Lower lobe of right lung (tissue), 2 donors: ENCODE measurements at places on chromosomes 1 and 21. TPM values are rescaled to one million over a fixed set of nuclear protein-coding genes. Genes with fewer than 3 reads are reported as not detected.
A peak's percentile ranks its signal among the peaks of the same experiment; 100 is the strongest.

KCNH1 gene
- not detected for total RNA-seq

FAM20B gene
- 38.2 TPM for total RNA-seq

SYDE2 gene
- total RNA-seq: 21.3 TPM

SLC16A4 gene
- 9.6 TPM for total RNA-seq

ASPM gene
- 1.6 TPM for total RNA-seq

UBIAD1 gene
- 10.5 TPM for total RNA-seq

KDF1 gene
- 8.1 TPM for total RNA-seq

CFHR3 gene
- total RNA-seq: 0.24 TPM

SDF4 gene
- 127 TPM for total RNA-seq

PCP4L1 gene
- total RNA-seq: 8.9 TPM

ANGPTL3 gene
- not detected for total RNA-seq

GUCA2A gene
- total RNA-seq: not detected

RAD54L gene
- 1.7 TPM for total RNA-seq

LENEP gene
- not detected for total RNA-seq

RASSF5 gene
- 48.2 TPM for total RNA-seq

GRCh38 chr1:23591460-23592208 lies 32.3 kb upstream of the ID3 start:
- DNase-seq: no peak

GRCh38 chr1:168771104-168771630 lies 42.2 kb upstream of the DPT start:
- no peak for DNase-seq

DNA sequence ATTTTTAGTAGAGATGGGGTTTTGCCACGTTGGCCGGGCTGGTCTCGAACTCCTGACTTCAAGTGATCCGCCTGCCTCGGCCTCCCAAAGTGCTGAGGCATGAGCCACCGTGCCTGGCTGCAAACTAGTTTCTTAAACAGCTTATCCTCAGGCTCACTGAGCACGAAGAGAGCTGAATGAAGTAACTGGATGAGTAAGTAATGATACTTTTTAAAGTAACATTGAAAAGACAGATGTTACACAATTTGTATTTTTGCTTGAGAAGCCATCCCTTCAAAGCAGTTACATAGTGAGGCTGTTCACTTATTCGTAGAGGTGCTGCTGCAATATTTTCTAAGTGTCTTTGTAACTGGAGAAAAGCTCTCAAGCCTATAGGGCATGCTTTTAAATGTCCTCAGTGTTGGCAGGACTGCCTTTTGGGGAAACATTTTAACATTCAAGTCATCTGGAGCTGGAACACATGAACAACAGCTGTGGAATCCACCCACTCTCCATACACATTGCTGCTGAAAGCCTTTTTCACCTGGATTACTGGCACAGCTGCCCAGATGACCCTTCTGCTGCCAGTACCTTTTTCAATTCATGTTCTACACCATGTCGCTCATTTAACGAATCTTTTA lies 2.7 kb upstream of the YBX1 start:
- no peak for DNase-seq

- DNase-seq: peak; percentile 49
These were observed 78.2 kb upstream of the CAPZB start for GRCh38 chr1:19563324-19564097.

- no peak for DNase-seq
These were observed 4.3 kb downstream of the THEM4 start for GRCh38 chr1:151905070-151905442.

GRCh38 chr1:212440419-212440818 lies 7.7 kb downstream of the NENF start:
- no peak for DNase-seq

GRCh38 chr1:44200336-44200735 lies 12.9 kb upstream of the DMAP1 start:
- DNase-seq: no peak

DNA sequence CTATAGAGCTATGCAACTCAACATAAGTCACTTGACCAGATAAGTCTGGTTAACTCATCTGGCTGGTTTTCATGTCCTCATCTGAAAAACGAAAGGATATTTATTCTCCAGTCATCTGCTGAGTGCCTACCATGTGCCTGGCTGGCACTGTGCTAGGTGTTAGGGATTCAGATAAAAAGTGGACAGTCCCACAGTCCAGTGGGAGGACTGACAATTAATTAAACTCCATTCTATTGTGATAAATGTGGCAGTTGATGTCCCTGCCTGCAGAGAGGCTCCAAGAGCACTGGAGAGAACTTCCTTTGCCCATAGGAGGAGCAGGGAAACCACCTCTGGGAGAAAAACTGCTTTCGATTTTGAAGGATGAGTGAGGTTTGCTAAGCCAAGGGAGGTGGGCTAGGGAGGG lies 5.4 kb downstream of the NUAK2 start:
- no peak for DNase-seq

- DNase-seq: no peak
These were observed 3.8 kb upstream of the TMEM222 start for GRCh38 chr1:27318136-27318535.

GRCh38 chr21:36565540-36565939 lies 85.6 kb upstream of the CLDN14 start:
- DNase-seq: no peak

DNA sequence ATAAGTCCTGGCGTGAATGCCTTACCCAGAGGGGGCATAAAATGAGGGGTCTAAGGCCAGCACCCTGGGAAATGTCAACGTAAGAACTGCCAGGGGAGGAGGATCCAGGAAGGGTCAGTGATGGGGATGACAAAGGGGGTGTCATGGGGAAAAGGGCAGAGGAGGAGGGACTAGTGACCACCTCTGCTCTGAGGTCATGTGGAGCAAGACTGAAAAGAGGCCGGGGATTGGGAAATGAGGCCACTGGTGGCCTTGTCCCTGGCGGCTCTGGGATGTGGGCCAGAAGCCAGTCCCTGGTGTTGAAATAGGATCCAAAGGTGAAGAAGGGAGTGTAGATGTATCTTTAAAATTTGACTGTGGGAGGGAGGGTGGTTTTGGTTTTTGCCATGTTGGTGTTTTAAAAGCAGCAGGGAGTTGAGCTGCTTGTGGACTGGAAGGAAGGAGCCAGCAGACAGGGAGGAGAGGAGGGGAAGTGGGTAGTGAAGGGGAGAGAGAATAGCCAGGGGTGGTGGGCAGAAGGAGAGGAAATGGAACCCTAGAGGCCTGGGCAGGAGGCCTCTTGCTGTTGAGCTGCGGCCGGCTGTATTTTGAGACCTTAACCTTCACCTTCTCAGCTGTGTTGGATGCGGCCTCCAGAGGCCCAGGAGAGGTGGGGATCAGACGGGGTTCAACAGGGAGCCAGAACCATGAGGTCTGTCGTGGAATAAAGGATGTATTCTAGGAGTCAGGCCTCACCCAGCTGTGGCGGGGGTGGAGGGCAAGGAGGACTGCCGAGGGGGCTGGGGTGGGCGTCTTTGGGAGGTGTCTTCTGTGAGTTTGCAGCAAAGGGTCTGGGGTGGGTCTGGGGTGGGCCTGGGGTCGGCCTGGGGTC lies 92.5 kb downstream of the DHRS3 start:
- peak; percentile 83 for DNase-seq

- DNase-seq: no peak
These were observed 31.5 kb downstream of the PAPPA2 start for GRCh38 chr1:176494436-176494835.

GRCh38 chr21:41325138-41325912 lies 8.7 kb downstream of the FAM3B start:
- no peak for DNase-seq

GRCh38 chr1:168631671-168632400 lies 55.4 kb downstream of the XCL1 start:
- DNase-seq: no peak

DNA sequence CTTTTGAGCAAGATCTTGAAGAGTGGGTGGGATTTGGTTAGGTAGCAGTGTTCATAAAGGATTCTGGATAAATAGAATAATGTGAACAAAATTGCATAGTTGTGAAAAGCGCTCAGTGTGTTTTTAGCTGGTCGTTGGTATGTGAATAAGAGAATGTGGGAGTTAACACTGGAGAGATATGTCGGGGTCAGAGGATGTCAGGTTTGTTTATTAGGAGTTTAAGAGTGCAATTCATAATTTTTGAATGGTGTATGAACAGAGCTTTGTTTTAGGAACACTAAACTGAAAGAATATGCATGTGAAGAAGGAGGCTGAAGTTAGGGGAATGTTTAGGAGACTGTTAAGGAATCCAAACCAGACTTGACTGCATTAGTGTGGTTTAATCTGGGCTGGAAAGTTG lies 9.4 kb downstream of the USP16 start:
- DNase-seq: no peak

GRCh38 chr1:23645338-23645737 lies 46.3 kb upstream of the RPL11 start:
- no peak for DNase-seq

- DNase-seq: no peak
These were observed 56.6 kb downstream of the AGPAT3 start for GRCh38 chr21:43921571-43921978.
